Activated CD4-positive, alpha-beta T cell treated with anti-CD3 and anti-CD28 coated beads, Interleukin-2, amount 10 ng/mL, durations not matched to agents 7 days and 5 days (primary cell): ENCODE measurements at places on chromosomes 11 and 22. TPM values are rescaled to one million over a fixed set of nuclear protein-coding genes. Genes with fewer than 3 reads are reported as not detected.
A peak's percentile ranks its signal among the peaks of the same experiment; 100 is the strongest.

GRCh38 chr11:12029738-12030363 is 21.4 kb upstream of the DKK3 start:
- DNase-seq, result no peak

METTL15 gene
- 9.6 TPM for total RNA-seq

OR5AP2 gene
- total RNA-seq, result not detected

DNA sequence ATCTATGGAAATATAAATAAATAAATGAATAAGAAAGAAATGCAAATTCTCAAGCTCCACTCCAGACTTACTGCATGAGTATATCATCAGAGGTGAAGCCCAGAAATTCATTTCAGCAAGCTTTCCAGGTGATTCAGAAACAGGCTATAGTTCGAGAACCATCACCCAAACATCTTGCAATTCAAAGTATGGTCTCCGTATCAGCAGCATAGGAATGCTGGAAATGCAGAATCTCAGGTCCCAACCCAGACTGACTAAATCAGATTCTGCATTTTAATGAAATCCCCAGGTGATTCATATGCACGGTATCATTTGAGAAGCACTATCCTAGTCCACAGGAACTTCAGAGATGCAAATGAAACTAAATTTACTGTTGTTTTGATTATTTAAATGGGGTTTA is 95.3 kb downstream of the SERGEF start:
- no peak for DNase-seq

EMID1 gene
- total RNA-seq, result not detected

DNA sequence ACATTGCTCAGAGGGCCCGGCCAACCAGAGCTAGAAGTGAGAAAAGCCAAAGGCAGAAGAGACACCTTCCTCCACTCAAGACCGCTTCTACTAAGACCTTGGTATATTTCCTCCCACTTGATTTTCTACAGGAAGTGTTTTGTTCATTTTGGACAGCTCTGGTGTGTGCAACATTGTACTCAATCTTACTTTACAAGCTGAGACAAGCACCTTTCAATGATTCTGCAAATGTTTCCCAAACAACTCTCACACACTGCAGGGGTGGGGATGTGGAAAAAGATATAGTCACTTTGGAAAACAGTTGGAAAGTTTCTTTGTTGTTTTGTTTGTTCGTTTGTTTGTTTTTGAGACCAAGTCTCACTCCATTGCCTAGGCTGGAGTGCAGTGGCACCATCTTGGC is 15.7 kb downstream of the MYO18B start:
- no peak for DNase-seq

SAC3D1 gene
- 40.5 TPM for total RNA-seq

GRCh38 chr11:124892750-124893454 is 4.8 kb downstream of the ROBO4 start:
- peak; percentile 5 for DNase-seq

DNA sequence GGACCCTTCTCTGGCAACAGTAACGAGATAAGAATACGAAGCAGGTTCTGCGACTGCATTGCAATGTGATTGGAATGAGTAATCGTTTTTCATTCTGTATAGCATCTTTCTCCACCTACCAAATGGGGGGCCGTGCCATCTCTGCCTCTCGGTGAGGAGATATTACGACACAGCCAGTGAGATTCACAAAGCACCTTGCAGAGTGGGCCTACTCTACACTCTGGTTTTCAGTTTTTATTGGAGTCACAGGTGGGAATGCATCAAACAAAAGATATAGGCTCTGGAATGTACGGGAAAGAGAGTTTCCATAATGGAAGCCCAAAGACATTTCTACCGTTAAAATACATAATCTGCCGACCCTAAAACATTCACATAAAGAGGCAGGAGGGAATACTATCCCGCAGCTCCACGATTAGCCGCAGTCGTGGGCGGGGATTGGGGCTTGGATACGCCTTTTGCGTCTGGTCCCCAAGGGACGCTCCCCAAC is 423 bp upstream of the RTN3 start:
- no peak for DNase-seq

OR51E2 gene
- not detected for total RNA-seq

GRCh38 chr11:8111636-8112035 is 30.6 kb downstream of the TUB start:
- no peak for DNase-seq

DNA sequence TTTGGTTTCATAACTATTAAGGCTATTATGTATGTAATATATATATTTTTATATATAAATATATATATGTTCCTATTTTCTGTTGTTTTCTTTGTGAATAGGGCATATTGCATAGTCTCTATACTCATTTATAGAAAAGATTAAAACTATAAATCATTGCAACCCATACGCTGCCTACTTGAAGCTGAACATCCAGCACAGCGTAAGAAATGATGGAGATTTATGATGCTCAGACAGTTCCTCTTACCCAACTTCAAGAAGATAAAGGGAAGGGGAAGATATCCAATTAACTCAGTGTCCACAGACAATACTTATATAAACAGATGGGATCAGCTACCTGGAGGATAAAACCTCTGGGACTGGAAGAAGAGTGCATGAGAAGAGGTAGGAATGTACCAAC is 791.7 kb downstream of the FAM181B start:
- no peak for DNase-seq

DNA sequence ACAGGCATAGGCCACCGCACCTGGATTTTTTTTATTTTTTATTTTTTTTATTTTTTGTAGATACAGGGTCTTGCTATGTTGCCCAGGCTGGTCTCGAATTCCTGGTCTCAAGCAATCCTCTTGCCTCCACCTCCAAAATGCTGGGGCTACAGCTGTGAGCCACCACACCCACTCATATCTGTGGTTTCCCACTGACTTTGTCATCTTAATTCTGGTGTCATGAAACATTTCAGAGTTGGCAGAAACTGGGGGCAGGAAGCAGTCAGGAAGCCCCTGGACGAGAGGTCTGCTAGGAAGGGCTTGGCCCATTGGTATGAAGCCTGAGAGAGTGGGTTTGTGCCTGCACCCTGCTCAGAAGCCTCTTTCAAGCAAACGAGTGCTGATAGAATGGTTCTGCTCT is 49.1 kb downstream of the COMMD9 start:
- DNase-seq, result no peak

GRCh38 chr22:49892226-49892899 is 25.9 kb downstream of the ALG12 start:
- no peak for DNase-seq

PTGDR2 gene
- total RNA-seq, result 1.4 TPM

DNA sequence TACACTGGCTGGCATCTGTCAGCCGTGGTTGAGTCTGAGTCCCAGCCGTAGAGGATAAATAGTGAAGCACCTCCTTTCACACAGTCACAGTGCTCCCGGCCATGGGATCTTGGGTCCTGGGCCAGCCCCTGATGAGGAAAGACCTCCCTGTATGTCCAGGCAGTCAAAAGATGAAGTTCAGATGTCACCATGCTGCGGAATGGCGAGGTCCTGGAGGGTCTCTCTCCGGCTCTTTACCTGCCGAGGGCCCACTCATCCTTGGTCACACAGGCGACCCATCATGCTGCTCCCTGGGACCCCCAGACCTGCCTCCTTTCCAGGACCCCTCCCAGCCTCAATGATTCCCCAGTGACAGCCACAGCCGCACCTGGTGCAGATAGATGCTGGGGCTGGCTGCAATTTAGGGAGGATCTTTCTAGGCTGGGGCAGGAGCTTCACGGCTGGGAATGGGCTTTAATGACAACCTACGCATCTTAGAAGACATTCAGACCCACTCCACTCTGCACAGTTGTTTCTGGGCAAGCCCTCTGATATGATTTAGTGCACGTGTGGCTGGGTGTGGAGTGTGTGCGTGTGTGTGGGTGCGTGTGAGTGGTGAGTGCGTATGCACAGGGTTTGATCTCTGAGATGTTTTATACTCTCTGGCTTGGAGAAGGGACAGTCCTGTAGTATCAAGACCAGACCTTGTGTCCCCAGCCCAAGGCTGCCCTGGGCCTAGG is 79.7 kb downstream of the FBLN1 start:
- no peak for DNase-seq

DNA sequence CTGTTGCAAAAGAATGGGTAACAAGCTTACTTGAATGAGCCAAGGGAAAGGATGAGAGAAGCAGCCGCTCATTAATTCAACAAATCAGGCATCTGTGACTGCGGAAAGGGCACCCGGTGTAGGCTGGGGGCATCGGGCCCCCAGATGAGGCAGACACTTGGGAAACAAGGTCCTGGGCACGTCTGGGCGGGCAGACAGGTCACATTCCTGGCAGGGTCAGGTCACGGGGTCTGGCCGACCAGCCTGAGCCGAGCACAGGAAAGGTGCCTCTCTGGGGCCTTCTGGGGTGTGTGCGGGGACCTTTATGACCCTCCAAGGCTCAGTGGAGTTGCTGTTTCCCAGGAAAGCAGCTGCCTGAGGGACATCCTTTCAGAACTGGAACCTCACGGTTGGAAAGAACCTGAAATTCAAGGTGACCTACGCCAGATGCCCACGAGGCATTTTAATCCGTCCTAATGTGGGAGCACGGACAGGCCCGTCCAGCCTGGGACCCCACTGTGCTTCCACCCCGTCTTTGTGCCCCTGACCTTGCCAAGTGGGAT is 57.1 kb downstream of the ST14 start:
- no peak for DNase-seq
